ENCODE measurements at places on chromosomes 6 and 20.

DNA sequence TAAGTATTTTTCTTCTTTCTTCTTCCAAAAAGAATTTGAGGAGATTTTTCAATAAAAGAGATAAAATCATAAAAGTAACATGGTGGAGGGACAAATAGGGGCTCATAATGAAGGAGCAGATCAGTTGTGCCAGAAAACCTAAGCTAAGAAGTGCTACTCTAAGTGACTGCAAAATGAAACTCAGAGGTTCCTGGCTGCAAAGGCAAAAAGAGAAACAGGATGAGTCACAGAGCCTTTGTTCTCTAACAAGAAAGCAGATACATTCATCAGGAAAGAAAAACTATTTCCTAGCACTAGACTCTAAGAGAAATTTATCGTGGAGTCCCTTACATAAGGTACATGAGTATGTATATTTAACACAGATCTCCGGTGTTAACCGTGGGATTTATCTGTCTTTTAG, 49.8 kb downstream of the TSHZ2 start:
- no peak for DNase-seq

DNA sequence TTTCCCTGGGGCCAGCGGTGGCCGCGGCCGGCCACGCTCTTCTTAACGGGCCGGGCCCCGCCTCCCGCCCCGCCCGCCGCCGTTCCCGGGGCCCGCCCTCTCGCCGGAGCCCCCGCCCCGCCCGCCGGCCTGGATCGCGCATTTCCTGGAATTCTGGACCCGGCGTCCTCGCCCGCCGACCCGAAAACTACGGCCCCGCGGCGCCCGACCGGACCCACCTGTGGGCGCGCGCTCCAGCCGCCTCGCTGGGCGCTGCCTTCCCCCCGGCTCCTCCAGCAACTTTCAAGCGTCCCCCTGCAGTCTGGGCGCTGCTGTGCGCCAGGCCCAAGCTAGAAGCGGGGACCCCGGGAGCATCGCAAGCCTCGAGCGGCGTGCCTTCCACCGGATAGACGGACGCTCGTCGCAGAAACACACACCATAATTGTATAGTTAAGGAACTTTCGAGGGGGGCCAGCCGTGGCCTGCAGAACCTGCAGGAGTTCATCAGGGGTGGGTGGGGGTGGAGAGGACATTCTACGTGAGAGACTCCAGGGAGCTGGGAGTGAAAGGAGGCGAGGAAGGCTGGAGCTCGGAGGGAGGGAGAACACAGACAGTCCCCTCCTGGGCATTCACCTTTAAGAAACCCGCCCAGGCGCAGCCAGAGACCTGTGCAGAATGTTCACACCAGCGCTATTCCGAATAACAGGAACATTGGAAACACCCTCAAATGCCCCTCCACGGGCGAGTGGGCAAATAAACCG, at the start of gene ADA:
Gene ADA (minus strand): TSS at position 16 of the 740 bp plus-strand sequence. CDS start 92 bp downstream, outside the sequence.
- DNase-seq: peak; percentile 51

DNA sequence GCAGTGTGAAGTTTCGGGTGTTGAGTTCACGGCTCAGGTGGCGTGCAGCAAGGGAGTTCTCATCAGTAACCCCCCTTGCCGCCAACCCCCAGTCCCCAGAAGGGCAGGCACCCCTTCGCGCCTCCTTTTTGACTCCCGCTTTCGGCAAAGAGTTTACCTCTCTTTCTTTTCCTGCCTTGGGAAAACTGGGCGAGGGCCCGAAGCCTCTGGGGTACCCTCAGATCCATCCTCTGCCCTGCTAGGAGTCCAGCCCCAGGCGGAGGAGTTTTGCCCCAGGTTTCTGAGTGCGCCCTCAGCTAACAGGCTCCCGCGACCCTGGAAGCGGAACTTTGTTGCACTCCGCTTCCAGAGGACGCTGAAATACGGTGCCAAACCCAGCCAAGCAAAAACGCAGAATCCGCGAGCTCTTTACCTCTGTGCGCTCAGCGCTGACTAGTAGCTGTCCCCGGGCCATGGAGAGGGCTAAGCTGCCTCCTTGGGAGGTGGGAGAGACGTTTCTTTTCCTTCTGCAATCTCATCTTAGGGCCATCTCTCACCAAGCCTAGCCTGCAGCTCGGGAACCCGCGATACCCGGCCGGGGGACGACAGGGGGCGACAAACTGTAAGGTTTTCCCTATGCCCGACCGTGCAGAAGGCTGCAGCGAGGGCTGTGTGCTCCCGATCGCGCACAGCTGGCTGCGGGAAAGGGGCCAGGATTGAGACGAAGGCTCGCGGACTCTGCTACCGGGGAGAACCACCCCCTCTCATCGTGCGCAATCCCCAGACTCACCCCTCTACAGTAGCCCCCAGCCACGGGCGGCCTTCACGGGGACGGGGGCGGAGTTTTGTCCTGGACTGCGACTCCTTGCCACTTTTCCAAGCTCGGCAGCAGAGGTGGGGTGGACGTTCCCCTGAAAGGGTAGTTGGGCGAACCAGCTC, 2.7 kb upstream of the PAX1 start:
- no peak for DNase-seq

DNA sequence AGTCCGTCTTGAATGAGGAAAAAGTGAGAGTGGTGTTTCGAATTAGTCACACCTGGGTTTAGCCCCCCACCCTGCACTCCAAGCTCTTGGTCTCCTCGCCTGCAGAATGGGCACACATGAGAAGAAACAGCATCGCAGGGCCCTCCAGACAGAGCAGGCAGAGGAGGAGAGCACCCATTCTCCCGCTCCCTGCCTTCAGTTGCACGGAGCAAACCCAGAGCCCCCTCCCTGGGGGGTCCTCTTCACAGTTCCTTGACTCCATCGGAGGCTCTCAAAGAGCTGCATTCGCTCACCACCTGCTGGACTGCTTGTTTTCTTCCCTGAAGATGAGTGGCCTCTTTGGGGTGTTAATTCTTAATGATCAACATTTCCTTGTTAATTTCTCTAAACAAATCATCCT, 5.1 kb downstream of the CST7 start:
- no peak for DNase-seq

DNA sequence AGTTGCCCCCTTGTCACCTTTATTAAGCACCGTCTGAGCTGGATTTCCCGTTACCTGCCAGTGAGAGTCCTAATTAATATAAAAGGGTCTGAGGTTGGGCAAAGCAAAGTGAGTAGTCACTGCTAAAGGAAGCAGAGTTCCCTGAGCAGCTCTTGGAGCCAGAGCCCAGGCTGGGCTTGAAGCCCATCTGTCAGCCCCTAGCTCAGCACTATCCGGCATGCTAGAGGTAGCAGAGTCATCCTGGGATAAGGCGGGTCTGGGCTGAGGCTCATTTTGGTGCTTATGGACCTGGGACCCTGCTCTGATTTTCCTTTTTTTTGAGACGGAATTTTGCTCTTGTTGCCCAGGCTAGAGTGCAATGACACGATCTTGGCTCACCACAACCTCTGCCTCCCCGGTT, 46.2 kb downstream of the ADNP start:
- no peak for DNase-seq

DNA sequence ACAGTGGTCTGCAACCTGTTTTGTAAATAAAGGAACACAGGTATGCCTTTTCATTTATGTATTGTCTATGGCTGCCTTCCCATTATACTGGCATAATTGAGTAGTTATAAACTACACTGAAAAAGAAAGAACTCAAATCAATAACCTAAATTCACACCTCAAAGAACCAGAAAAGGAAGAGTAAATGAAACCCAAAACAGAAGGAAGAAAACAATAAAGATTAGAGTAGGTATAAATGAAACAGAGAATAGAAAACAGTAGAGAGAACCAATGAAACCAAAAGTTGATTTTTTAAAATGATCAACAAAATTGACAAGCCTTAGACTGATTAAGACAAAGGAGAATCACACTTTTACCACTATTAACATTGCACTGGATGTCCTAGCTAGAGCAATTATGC, 34.7 kb downstream of the FAM184A start:
- no peak for DNase-seq

DNA sequence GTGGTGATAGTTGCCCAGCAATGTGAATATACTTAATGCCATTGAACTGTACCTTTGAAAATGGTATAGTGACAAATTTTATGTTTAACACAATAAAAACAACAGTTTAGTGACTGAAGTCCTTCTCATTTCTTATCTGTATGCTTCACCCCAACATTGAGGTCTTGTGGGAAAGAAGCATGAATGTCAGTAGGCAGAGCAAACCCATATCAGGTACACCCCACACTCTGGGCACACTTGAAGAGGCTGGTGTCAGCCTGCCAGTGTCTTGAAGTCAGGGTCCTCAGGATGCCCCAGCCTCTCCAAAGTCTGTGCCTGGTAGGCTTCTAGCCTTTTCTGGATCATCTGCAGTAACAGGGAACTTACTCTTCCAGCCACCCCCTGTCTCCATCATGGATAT, 51.2 kb downstream of the CD164 start:
- no peak for DNase-seq

- no peak for DNase-seq
Measured at GRCh38 chr6:99136488-99136887, 188.7 kb upstream of the FBXL4 start.

GRCh38 chr6:120302041-120302440, 952.5 kb upstream of the MAN1A1 start:
- DNase-seq: no peak

DNA sequence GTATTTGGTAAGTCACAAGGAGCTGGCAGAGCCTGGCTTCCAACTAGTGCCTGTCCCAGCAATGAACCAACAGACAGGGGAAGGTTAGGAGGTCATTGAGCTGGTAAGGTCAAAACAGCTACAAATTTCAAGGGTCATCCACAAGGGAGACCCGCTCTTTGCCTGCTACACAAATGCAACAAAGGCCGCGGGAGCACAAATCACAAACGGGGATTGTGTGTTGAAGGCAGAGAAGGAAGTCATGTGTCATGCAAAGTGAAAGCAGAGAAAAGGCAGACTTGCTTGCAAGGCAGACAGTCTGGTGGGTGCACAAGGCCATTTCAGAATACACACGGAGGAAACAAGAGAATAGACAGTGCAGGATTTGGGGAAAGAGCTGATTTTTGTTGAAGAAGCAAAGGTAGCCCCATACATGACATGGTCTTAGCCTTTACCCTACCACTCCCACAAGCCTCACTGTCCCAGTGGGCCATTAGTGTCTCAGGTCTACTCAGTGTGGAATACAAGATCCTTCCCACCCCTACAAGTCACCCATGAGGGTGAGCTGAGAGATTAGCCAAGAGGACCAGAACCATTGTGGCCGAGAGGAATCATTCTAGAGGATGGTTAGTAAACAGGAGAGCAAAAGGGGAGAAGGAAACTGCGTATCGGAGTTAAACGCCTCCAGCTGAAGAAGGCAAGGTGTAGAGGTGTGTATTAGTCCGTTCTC, 18.1 kb upstream of the SAMHD1 start:
- DNase-seq: no peak

DNA sequence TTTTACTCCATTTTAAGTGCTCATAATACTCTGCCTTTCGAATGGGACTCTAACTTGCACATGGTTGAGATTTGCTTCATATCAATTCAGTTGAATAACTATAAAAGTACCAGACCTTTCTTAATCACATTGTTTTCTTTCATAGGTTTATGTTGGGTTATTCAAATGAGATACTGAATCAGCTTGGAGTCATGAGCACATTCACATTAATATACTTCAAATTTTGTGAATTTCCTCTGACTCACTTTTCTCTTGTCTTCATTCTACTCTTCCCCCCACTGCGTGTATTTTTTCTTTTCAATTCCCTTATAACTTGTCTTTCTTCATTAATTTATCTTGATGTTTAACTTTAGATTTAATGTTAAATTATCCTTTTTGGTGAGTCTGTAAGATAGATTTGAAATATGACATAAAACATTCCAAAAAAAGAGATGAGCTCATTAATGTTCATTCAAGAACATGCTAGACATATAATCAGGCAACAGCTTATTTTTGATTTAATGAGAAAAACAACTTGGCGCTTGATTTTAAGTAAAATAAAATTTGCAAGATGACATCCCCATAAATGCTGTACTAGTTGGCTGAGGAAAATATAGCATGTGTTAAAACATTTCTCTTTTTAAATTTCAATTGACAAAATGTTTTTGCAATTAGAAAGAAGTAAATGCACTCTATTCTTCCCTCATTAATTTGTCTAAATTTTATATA, 736.0 kb downstream of the CD109 start:
- no peak for DNase-seq

GRCh38 chr6:33117811-33118277, 42.1 kb downstream of the HLA-DPB1 start:
- no peak for DNase-seq

DNA sequence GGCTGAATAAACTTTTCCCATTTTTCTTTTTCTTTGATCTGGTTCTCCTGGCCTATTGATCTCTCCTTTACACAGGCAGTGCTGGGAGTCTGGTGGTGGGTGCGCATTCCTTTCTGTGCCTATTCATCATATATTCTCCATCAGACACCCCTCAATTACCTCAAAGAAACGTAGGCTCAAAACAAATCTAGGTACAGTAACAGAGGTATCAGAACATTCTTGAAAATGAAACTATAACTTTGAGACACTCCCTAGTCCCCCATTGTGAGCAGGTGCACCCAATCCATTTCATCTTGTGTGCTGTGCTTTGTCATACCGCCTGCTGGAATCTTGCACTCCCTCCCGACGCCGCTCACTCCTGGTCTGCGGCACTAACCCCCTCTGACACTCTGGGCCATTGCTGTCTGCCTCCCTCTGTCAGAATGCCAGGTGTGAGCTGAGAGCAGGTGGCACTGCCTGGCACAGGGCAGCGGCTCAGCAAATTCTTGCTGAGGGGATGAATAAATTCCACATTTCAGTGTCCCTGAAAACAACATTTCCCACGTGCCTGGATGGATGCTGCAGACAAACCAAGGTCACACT, 303.4 kb upstream of the EXOC2 start:
- no peak for DNase-seq

- DNase-seq: no peak
Measured at GRCh38 chr6:44084231-44085014, 42.8 kb downstream of the MRPL14 start.

- DNase-seq: no peak
Measured at GRCh38 chr6:84618836-84619235, 145.6 kb downstream of the TBX18 start.

DNA sequence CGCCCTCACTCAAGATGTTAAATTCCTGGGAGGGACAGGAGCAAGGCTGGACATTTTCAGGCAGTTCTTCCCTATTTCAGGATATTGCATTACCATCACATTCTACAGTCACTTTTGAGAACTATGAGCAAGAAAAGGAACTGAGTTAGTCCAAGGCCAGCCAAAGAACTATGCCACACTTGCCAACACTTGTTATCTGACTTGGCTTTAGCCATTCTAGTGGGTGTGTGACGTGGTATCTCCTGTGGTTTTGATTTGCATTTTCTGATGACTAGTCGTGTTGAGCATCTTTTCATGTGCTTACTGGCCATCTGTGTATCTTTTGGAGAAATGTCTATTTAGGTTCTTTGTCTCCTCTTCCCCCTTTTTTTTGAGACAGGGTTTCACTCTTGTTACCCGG, 12.0 kb downstream of the XRN2 start:
- DNase-seq: no peak

GRCh38 chr6:15017261-15017660, 228.6 kb upstream of the JARID2 start:
- DNase-seq: no peak

Measured in left colon (tissue), 2 donors.